ENCODE measurements at places on chromosomes 3 and 15.

GRCh38 chr3:76367281-76367680 is 581.9 kb upstream of the ZNF717 start:
- DNase-seq, result no peak

DNA sequence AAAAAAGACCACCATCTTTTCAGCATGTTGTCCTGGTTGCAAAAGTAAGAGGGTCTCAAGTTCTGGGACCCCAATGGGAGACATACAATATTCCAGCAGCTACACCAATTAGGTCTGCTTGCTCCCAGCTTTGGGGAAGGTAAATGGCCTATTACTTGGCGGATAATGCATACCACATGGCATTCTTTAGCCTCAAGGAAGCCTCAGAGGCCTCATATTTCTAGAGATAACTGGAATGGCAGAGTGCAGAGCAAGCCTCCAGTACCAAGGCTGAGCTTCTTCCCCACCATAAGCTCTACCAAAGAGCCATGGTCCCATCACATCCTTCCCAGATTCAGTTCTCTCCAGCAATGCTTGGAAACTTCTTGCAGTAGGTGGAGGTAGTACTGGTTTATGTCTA is 493.8 kb downstream of the SHQ1 start:
- DNase-seq, result no peak

GRCh38 chr3:153625506-153625905 is 463.5 kb downstream of the RAP2B start:
- DNase-seq, result no peak

- no peak for DNase-seq
These were observed 10.2 kb downstream of the ZNF619 start for GRCh38 chr3:40487172-40487571.

DNA sequence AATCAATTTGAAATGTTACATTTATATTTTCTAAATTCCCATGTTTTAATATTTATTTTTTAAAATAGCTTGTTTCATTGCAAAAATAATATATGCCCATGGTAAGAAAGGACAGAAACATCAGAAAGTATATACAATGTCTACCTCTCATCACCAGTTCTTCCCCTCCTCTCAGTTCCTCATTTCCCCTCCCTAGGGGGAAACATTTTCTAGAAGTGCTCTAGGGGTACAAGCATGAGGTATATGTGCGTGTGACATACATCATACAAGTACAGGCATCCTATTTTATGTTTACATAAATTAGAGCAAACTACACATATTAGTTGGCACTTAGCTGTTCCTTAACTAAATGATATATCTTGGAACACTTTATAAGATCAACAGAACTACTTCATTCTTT is 189.3 kb upstream of the VEPH1 start:
- DNase-seq, result no peak
